ENCODE measurements at places on chromosomes 3 and 15.

DNA sequence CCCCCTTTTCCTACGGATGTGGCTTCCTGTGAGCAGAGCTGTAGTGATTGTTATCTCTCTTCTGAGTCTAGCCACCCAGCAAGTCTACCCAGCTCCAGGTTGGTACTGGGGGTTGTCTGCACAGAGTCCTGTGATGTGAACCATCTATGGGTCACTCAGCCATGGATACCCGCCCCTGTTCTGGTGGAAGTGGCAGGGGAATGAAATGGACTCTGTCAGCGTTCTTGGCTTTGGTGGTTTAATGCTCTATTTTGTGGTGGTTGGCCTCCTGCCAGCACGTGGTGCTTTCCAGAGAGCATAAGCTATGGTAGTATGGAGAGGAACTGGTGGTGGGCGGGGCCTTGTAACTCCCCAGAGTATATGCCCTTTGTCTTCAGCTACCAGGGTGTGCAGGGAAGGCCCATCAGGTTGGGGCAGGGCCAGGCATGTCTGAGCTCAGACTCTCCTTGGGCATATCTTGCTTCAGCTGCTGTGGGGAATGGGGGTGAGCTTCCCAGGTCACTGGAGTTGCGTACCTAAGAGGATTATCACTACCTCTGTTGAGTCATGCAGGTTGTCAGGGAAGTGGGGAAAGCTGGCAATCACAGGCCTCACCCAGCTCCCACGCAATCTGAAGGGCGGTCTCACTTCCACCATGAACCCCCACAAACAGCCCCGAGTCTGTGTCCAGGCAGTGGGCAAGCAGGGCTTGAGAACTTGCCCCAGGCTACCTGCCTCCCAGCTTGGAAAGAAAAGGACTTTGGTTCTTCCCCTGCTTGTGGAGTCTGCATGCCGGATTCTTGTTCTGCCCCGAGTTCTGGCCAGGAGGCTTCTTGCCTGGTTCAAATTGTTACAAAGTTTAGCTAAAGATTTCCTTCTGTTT lies 9.0 kb upstream of the ADGRG7 start:
- DNase-seq: no peak

DNA sequence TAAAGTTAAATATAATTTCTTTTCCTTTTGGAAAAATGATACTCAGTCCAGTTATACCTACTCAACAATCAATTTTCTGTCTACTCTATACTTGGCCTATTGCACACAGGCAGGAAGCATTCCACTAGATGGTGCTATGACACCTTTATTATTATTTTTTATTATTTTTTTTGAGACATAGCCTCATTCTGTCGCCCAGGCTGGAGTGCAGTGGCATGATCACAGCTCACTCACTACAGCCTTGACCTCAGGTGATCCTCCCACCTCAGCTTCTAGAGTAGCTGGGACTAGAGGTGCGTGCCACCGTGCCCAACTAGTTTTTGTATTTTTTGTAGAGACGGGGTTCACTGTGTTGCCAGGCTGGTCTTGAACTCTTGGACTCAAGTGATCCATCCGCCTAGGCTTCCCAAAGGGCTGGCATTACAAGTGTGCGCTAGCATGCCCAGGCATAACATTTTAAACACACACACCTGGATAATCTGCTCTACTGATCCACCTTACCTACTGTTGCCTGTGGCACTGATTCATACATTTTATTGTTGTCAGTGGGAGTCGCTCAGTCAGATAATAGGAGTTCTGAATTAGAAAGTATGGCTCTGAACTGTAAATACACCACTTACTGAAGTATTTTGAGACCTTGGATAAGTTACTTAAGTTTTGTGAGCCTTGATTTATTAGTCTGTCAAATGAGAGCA lies 56.2 kb downstream of the EIF3J start:
- DNase-seq: peak; percentile 12

DNA sequence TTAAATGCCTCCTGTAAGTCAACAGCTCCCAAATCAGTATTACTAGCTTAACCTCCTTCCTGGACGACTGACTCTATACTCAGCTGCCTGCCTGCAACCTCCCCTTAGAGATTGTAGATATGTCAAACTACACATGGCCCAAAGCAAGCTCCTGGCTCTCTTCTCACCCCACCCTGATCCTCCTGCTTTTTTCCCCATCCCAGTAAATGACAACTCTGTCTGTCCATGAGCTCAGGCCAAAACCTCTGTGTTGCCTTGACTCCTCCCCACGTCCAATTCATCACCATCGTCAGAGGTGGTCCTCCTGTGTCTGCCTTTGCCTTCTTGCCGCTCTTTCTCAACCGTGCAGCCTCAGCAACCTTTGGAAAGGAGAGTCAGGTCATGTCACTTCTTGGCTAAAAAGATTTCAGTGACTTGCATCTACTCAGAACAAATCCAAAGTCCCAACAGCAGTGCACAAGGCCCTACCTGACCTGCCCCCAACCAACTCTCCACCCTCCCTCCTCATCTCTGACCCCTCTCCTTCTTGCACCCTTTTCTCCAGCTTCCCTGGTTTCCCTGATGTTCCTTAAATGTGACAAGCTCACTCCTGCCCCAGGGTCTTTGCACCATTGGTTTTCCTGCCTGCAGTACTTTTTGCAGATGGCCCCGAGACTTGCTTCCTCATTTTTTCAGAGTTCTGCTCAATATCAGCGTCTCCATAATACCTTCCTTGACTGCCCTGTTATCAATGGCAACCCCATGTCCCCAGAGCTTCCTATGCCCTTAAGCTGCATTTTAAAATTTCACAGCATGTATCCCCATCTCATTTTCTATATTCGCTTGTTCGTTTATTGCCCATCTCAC lies 52.8 kb downstream of the LSM3 start:
- DNase-seq: no peak

- no peak for DNase-seq
Observed at GRCh38 chr15:40090774-40091455, 17.8 kb downstream of the BMF start.

DNA sequence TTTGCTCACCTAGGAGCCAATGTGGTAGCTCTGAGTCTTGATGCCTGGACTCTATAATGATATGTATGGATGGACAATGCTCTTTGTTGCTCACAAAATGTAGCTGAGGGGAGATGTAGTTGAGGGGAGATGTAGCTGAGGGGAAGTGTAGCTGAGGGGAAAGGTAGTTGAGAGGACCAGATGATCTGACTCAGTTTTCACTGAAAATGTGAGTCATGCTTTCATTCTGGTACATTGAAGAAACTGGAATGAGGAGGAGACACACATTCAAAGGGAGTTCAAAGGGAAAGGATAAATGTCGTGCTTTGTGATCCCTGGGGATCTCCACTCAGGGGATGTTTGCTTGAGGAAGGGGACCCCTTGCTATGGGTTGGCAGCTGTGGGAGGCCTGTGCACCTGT lies 302.9 kb upstream of the TRIM42 start:
- DNase-seq: no peak

DNA sequence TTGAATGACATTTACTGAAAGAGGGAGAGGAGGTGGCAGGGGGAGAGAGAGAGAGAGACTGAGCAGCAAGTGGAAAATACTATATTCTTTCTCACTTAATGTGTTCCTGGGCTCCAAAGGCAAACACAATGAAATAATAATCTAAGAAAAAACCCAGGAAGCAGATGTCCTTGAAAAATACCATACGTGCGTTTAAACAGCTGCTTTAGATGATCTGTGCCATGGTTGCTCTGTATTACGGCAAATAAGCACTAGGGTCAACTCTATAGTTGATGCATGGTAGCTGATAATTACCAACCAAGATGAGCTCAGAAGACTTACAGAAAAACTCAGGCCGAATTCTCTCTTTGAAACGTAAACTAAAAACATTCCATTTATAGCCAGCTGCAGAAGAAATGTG lies 410.3 kb upstream of the TBL1XR1 start:
- no peak for DNase-seq

All from CD8-positive, alpha-beta T cell (primary cell).